ENCODE measurements at places on chromosomes 16 and 17.
A peak's percentile ranks its signal among the peaks of the same experiment; 100 is the strongest.

- no peak for DNase-seq
These were observed 8.8 kb downstream of the SLC26A11 start for GRCh38 chr17:80229011-80229410.

DNA sequence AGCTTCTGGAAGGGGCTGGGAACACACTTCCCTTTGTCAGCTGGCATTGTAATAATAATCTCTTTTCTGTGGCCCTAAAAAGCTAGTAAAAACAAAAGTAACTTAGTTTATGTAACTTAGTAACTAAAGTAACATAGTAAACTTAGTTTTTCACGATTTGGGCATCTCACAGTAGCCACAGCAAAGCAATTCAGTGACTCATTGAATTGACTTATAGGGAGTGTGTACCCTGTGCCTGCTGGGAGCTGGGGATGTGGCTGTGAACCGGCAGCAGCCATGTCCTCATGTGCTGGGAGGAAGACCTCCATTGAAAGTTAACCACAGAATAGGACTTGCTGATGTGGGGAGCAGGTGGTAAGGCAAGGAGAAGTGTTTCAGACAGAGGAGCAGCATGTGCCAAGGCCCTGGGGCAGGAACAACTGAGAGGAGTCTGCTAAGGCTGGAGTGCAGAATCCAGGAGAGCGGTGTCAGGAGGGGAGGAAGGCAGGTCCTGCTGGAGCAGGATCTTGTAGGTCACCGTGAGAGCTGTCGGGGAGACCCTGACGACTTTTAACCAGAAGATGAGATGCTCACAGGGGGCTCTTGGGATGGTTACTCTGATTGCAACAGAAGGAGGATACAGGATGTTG lies 112.8 kb downstream of the PLCG2 start:
- no peak for DNase-seq

DNA sequence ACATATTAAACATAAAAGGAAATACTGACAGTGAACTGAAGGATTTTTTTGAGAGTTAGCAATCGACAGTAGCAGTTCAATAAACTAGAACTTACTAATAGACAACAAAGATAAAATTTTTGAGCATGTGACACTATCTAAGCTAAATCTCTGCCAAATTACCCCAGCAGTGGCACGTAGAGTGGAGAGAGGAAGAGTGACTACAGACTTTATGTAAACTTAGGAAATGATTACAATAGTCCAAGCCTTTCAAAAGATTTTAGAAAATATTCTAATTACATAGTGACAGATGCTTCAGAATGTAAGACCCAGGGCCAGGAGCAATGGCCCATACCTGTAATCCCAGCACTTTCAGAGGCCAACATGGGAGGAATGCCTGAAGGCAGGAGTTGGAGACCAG lies 52.4 kb downstream of the CFDP1 start:
- DNase-seq = peak; percentile 24

DNA sequence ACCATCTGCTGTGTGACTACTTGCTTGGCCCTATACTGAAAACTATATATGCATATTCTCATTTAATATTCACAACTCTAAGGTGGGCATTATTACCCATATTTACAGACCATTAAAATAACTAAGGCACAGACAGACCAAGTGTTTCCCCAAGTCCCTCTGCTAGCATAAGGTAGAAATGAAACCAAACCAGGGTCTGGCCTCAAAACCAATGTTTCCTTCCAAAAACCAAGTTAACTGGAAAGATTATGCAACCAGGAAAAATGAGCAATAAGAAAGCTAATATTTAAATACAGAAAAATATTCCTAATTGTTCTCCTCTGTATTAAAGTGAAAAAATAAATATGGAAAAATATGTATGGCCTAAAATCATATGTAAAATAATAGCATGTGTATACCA lies 50.1 kb downstream of the XPO6 start:
- no peak for DNase-seq

DNA sequence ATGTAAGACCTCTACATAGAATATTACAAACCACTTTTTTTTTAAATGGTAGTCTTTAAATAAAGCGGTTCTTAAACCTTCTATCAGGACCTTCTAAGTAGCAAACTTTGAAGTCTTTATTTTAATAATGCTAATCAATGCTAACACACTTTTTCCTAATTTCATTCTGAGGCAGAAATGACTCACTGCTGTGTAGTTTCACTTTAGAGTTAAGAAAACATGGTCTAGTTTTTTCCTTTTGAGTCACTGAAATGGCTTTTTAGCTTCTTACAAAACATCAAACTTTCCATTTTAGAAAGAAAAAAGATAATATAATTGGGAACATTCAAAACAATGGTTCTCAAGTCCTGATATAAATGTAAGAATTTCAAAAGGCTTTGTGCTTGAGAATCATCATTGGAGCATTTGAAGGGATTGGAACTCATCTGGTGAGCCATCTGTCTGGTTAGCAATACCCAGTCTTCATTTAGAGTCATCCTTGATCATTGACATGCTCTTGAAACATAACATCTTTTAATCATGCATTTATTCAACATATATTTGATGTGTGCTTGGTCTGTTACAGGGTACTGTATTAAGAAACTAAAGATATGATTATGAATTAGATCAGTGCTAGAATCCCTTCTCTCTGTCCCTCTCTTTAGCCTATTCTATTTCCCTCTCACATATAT lies 258.3 kb upstream of the MON1B start:
- no peak for DNase-seq

- DNase-seq = no peak
These were observed 29.7 kb downstream of the ABAT start for GRCh38 chr16:8704098-8704497.

DNA sequence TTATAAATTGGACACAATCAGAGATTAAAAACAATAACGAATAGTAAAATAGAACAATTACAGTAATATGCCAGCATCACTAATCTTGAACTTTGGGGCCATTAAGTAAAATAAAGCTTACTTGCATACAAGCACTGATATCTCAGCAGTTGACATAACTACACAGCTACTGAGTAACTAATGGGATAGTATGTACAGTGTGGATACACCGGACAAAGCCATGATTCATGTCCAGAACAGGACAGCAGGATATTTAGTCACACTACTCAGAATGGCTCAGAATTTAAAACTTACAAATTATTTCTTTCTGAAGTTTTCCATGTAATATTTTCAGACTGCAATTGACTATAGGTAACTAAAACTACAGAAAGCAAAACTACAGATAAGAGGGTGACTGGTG lies 427.5 kb downstream of the CDH13 start:
- DNase-seq = no peak

DNA sequence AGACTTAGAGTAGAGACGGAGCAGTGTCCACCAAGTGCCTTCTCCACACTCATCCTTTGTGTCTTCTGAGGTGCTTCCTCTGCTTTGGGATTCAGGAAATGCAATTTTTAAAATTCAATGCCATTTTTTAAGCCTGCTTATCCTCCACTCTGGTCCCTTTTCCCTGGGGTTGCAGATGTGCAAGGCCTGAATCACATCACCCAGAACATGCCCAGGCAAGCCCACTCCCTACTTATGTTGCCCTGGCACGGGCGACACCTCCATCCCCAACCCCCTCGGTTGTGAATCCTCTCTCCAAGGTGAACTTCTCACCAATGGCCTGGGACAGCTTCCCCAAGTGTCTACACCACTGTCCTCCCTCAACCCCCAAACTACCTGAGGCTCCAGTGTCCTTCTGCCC lies 116.2 kb downstream of the C17orf67 start:
- DNase-seq = no peak

- no peak for DNase-seq
These were observed 22.6 kb downstream of the MRM3 start for GRCh38 chr17:804541-805435.

- DNase-seq = no peak
These were observed 470.7 kb upstream of the RBFOX1 start for GRCh38 chr16:6861815-6862477.

- DNase-seq = no peak
These were observed 58.7 kb upstream of the DLX4 start for GRCh38 chr17:49910094-49910857.

GRCh38 chr16:8611886-8612600 lies 9.5 kb upstream of the METTL22 start:
- DNase-seq = peak; percentile 11

GRCh38 chr16:31248344-31248743 lies 11.4 kb upstream of the ITGAM start:
- no peak for DNase-seq

- no peak for DNase-seq
These were observed 337.1 kb upstream of the CA10 start for GRCh38 chr17:52495646-52496045.

DNA sequence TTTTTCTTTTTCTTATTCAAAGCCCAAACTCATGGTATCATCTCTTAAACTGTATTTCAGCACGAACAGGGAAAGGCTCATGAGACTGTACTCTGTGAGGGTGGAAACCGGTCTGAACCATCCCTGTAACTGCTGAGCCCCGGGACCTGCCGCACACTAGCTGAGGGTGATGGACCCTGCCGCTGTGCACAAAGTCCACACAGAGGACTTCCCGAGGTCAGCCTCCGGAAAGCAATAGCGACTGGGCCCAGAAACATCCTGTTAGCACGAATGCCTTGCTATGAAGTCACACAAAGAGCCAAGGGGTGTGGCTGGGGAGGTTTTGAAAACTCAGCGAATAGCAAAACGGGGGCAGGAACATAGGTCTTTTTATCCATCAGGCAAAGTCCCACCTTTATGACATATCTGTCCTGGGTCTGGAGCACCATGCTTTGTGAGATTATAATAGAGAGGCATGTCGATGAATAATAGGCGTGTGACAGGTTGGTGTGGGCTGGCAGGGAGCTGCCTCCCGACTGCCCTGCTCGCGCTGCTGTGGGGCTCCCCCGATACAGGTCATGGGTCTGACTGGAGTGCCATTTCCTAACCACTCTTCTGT lies 33.4 kb downstream of the CDK5R1 start:
- peak; percentile 31 for DNase-seq

DNA sequence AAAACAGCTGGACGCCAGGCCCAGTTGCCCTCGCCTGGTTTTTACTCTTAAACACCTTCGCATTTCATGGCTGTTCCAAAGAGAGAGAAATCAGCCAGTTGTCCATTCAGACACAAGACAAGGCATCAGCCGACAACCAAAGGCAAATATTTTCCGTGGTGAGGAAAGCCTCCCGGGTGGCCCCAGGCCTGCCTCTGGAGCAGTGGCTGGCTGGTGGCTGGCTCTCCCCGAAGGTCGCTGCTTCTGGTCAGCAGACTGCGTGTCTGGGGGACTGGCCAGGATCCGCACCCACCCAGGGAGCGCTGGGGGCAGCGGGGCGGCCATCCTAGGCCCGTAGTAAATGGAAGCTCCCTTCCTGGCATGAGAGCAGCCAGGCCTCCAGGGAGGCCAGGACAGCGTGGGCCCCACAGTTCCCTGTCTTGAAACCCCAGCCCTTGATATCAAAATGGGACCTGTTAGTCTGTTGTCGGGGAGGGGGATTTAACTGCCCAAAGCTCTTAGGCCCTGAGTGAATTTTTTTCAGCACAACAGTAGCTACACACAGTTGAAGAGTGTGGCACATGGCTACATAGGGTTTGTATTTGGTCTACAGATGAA lies 57.7 kb downstream of the SREBF1 start:
- DNase-seq = no peak

- DNase-seq = no peak
These were observed 11.8 kb downstream of the TEFM start for GRCh38 chr17:30894236-30894635.

- no peak for DNase-seq
These were observed 81.8 kb upstream of the TOB1 start for GRCh38 chr17:50947782-50948543.

DNA sequence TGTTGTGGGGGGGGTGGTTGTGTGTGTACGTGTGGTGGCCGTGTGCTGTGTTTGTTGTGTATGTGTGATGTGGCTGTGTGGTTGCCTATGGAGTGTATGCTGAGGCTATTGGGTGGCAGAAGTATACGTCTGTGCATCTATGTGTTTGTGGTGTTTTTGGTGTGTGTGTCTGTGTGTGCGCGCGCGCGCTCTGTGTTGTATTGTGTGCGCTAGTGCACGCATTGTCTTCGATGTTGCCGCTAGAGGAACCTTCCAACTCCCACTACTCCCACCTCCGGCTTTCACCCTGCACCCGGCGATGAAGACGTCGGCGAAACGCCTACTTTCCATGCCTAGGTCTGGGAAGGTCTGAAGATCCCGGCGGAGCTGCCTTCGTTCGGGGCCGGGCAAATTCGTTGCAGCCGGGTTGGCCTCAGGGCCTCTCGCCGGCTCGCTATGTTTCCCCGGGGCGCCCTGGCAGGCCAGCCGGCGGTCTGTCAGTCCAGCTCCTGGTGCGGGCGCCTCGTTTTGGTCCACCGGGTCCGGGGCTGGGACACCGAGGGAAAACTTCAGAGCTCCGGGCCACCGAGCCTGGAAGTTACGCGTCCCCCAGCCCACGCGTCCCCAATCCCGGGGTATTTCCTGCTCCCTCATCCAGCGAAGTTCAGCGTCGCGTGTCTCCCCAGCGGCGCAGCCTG lies 5.2 kb upstream of the DLX4 start:
- DNase-seq = no peak

GRCh38 chr16:80695020-80695419 lies 109.4 kb downstream of the CDYL2 start:
- no peak for DNase-seq

DNA sequence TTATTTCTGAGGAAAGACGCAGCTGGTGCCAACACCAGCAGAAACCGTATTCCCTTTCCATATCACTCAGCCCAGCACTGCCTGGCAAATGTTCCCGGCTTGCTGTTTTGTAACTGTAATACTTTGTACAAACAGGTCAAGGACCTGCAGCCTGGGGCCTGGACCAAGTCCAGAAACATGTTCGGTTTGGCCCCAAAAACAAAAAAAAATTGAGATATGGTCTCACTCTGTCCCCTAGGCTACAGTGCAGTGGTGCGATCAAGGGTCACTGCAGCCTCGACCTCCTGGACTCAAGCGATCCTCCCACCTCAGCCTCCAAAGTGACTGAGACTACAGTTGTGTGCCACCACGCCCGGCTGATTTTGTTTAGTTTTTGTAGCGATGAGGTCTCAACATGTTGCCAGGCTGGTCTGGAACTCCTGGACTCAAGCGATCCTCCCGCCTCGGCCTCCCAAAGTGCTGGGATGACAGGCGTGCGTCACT lies 1.2 kb downstream of the HAGH start:
- DNase-seq = no peak

DNA sequence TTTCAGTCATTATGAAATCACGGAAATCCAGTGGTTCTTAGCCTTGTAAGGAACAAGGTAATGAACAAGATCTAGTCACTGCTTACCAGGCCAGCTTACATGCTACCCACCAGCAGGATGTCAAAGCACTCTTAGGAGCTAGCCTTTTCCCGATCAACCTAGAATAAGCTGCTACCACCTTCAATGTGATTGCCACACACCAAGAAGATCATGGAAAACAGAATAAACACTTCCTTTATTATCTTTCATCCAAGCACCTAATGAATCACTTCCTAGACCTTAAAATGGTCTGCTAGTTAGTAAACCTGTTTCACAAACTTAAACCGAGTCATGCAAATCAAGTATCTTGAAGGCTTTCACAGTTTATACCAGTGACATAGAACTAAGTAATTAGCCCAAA lies 5.0 kb downstream of the BBS2 start:
- DNase-seq = no peak
